ENCODE measurements at places on chromosomes 3 and 15.

DNA sequence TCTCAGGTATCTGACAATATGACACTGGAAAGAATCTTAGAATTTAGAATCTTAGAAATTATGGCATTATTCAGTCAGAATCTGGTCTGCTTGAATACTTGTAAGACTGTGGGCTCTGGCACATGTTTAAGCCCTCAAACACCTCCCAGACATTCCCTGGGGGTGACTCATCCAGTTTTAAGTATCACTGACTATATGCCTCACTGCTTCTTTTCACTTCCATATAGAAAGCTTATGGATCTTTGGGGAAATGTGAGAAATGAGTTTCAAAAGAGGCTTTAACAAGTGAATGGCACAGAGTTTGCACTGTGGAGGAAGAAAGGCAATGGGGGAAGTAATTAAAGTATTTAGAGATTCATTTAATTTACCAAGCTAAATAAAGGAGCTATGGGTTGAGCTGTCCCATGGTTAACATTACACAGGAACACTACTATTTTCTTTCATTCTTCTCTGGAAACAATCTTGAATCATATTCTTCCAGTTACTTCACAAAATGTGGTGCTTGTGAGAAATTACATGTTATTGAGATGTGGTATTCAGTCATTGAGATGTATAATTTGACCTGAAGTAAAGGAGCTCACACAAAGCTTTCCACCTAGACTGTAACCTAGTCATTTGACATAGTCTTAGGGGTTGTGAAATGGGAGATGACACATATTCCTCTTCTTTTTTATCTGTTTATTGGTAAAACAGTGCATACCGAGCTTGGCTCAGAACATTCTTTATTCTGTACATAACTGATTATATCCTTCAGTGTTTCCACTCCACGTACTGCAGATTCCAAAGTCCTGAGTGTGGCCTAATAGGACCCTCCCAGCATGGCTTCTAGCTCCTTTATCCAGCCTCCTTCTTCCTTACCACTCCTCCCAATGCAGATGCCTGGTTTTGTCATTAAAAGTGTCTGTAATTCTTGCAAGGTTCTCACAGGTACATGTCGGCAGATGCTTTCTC is 544.6 kb upstream of the NECTIN3 start:
- DNase-seq = no peak

DNA sequence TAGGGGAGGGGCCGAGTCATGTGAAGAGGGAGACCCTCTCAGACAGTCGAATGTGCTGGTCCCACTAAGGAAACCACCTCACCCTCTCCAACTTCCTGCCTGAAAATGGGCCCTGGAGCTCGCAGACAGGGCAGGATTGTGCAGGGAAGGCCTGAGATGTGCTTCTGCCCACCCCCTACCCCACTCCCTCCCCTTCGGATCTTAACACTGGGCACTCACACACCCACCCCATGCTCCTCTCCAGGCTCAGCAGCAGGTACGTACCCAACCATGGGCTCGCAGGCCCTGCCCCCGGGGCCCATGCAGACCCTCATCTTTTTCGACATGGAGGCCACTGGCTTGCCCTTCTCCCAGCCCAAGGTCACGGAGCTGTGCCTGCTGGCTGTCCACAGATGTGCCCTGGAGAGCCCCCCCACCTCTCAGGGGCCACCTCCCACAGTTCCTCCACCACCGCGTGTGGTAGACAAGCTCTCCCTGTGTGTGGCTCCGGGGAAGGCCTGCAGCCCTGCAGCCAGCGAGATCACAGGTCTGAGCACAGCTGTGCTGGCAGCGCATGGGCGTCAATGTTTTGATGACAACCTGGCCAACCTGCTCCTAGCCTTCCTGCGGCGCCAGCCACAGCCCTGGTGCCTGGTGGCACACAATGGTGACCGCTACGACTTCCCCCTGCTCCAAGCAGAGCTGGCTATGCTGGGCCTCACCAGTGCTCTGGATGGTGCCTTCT is 20.0 kb downstream of the ATRIP start:
- no peak for DNase-seq

GRCh38 chr3:20054549-20054987 is 14.3 kb downstream of the KAT2B start:
- peak; percentile 28 for DNase-seq

DNA sequence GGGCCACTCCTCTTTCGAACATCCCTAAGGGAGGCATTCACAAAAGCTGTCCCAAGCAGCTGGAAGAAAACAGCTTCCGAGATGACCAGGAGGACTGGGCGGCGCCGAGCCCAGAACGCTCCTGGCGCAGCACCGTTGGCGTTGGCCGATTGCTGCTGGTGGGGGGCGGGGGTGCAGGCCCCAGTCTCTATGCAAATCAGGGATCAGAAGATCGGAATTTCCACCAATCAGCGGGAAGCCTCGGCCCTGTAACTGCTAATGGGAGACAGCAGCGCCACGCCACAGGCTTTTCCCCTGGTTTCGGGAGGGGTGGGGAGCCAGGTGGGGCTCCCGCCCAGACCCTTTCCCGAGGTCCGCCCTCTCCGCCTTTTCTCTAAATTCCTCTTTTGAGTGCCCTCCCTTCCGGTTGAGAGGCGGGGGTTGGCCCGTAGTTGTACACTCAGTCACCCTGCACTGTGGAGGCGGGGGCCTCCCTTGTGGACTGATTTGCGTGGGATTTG is 27.0 kb downstream of the HMCES start:
- DNase-seq = no peak

- no peak for DNase-seq
Measured at GRCh38 chr3:67335813-67336212, 318.6 kb downstream of the SUCLG2 start.

GRCh38 chr3:188580223-188580622 is 426.3 kb downstream of the LPP start:
- no peak for DNase-seq

- no peak for DNase-seq
Measured at GRCh38 chr15:80856809-80857377, 77.7 kb downstream of the CEMIP start.

- no peak for DNase-seq
Measured at GRCh38 chr3:108134555-108134880, 43.7 kb upstream of the CD47 start.

All from stimulated activated CD8-positive, alpha-beta memory T cell treated with anti-CD3 and anti-CD28 coated beads, Interleukin-4, amount 100 ng/mL, for 24 hours (primary cell).